ENCODE measurements at places on chromosomes 13 and 19.

GRCh38 chr19:1392939-1393530, 8.3 kb downstream of the GAMT start:
- DNase-seq = no peak

DNA sequence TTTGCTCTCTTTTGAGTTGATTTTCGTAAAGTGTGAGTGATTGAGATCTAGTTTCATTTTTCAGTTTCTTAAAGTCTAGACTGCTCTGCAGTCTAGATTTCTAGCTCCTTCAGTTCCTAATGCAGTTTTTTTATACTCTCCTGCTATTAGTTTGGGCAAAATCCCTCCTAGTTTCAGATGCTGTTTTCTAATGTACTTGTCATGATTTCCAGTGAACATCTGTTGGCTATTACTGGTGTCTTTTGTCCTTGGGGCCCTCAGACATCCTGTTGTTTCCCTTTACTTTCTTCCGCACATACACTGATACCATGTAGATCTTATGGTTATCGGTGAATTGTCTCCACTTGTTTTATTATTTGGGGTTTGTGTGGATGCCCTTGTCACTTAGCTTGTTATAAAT, 292.1 kb downstream of the TDRD3 start:
- DNase-seq = no peak

DNA sequence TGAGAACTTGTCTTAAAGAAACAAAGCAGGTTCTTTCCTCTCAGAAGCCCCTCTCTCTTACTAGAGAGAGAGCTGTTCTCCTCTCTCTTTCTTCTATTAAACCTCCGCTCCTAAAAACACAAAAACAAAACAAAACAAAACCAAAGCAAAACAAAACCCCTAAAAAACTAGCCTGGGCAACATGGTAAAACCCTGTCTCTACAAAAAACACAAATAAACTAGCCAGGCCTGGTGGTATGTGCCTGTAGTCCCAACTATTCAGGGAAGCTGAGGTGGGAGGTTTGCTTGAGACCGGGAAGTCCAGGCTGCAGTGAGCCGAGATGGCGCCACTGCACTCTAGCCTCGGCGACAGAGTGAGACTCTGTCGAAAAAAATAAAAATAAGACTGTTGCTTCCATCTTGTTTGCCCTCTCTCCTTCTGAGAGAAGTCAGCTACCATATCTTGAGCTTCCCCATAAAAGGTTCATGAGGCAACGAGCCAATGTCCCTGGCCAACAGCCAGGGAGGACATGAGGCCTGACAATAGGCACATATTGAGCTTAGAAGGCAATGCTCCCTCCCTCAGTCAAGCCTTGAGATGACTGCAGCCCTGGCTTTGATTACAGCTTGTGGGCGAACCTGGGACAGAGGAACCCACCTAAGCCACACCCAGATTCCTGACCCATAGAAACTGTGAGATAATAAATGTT, 17.5 kb upstream of the FLT3 start:
- DNase-seq = no peak

DNA sequence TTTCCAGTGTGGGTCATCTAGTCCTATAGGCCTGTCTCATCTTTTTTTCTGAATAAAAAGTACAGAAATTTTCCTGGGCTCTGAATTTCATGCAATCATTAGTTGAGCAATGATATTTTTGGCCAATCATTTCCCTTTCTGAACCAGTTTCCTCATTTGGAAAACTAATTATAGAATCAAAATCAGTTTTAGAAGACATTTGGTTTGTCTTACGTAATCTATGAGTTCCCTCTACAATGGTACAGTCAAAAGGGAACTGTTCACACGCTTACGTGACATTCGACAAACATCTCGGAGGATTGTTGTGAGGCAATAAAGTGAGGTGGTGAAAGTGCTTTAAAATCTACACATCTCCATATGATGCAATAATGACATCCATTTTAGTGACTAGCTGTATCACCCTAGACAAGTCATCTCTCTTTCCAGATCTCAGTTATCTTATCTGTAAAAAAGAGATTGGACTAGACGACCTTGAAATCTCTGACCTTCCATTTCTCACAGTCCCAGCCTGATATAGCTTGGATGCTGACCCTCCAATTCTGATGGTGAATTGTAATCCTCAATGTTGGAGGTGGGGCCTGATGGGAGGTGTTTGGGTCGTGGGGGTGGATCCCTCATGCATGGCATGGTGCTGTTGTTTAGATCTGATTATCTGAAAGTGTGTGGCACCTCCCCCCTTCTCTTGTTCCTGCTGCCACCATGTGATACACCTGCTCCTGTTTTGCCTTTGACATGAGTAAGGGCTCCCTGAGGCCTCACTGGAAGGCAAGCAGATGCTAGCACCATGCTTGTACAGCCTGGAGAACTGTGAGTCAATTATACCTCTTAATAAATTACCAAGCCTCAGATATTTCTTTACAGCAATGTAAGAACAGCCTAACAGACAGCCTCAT, 26.7 kb downstream of the FLT1 start:
- no peak for DNase-seq

DNA sequence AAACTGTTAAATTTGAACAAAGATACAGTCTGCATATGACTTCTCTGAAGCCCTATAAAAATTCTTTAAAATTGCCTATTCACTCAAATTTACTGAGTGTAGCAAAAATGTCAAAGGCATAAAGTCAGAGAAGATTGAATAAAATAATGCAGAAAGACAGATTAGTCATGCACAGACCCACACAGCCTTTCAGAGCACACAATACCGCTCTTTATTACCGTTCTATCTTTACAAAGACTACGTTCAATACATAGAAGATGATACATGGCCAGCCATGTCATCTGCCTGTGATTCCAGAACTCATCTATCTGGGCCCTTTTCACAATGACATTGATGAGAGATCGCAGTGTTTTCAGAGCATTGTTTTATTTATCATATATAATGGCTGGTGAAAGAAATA, 107.2 kb downstream of the URI1 start:
- DNase-seq = no peak

GRCh38 chr13:91644806-91645205, 246.4 kb downstream of the GPC5 start:
- DNase-seq = no peak

GRCh38 chr13:75566658-75567057, 17.1 kb downstream of the UCHL3 start:
- no peak for DNase-seq

DNA sequence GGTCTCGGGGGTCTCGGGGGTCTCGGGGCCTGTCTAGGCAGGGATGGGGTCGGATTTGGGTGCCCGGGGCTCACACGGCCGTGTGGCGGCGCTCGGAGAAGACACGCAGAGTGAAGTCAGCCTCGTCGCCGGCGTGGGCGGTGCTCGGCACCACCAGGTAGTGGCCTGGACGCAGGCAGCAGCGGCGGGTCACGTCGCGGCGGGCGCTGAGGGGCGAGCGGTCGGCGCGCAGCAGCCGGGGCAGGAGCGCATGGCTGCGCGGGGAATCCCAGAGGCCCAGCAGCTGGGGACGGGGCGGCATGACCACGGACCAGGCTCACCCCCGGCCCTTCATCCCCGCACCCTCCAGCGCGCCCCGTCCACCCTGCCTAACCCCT, 8.2 kb downstream of the CAPN12 start:
- peak; percentile 55 for DNase-seq

- no peak for DNase-seq
Observed at GRCh38 chr19:3743486-3743885, 18.0 kb downstream of the APBA3 start.

DNA sequence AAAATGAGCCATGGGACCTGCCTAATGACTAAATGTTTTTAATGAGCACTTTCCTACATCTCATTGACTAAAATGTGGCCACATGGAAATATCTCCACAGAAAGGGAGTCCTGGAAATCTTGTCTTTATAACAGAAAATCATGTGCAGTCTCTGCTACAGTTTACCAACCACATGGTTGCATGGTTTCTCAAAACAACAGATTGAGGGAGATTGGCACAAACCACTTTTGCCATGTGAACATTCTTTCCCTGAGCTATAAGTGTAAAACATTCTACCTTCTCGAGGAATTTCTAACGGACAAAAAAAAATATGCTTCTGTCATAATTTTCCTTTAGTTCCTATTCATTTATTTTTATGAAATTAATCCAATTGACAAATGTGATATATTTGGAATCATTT, 218.9 kb upstream of the SLITRK5 start:
- no peak for DNase-seq

GRCh38 chr19:37551129-37551993, 43.2 kb downstream of the ZNF571 start:
- peak; percentile 67 for DNase-seq

DNA sequence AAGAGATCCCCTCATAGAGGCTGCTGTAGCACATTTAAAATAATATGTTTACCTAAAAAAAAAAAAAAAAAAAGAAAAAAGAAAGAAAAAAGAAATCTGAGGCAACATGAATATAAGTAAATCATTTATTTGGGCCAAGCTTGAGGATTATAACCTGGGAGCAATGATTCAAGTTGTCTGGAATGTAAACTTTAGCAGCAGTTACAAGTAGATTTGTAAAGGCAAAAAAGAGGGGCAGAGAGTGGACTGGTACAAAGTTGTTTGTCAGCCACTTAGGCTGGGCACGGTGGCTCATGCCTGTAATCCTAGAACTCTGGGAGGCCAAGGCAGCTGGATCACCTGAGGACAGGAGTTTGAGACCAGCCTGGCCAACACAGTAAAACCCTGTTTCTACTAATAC, 11.3 kb downstream of the ZNF43 start:
- DNase-seq = no peak

GRCh38 chr13:114035583-114036531, 62.0 kb upstream of the C13orf46 start:
- no peak for DNase-seq

DNA sequence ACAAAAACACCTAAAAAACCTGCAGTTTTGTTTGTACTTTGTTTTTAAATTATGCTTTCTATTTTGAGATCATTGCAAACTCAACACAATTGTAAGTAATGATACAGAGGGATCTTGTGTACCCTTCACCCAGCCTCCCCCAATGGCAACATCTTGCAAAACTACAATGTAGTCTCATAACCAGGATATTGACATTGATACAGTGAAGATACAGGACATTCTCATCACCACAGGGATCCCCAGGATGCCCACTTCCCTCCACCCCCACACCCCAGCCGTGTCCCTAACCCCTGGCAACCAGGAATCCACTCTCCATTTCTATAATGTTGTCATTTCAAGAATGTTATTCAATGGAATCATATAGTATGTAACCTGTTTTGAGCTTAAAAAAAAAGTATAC, 10.3 kb upstream of the C5AR2 start:
- DNase-seq = no peak

- DNase-seq = peak; percentile 1
Observed at GRCh38 chr13:25085125-25085742, 10.7 kb upstream of the PABPC3 start.

- peak; percentile 12 for DNase-seq
Observed at GRCh38 chr19:50896591-50897190, 14.5 kb downstream of the KLK4 start.

GRCh38 chr13:43802511-43802910, 15.7 kb upstream of the ENOX1 start:
- no peak for DNase-seq

DNA sequence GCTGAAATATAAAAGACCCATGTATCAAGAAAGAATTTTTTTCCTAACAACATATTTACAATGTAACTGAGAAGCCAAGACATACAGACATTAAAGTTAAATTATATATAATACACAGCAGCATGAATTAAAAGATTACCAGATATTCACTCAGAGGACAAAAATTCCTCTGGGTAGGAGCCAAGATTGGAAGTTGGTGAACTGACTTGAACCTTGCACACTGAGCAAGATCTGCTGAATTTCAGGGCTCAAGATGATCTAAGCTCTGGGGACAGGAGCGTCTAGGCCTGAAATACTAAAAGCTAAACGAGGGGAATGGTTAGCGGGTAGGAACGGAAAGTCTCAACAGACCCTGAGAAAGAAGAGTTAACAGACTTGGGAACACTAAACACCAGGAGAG, 8.5 kb downstream of the FOXO1 start:
- DNase-seq = no peak

GRCh38 chr19:33432015-33432414, 58.5 kb downstream of the CEBPG start:
- no peak for DNase-seq

DNA sequence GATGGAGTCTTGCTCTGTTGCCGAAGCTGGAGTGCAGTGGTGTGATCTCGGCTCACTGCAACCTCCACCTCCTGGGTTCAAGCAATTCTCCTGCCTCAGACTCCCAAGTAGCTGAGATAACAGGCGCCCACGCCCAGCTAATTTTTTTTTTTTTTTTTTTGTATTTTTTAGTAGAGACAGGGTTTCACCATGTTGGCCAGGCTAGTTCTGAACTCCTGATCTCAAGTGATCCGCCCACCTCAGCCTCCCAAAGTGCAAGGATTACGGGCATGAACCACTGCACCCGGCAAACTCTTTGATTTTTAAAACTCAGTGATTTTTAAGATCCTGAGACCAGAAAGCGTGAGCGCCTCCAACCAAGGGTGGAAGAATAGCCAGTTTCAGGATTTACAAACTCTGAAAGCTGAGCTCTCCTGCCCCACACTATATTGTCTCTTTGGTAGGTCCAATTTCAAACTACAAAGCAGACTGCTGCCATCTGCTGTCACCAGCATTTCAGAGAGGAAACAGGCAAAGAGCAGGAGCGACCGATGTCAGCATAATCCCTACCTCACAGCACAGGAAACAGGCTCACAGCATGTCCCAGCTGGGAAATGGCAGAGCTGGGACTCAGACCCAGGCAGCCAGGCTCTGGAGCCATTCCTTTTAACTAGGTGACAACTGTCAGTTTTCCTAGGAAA, 9.2 kb downstream of the NOSIP start:
- DNase-seq = no peak

DNA sequence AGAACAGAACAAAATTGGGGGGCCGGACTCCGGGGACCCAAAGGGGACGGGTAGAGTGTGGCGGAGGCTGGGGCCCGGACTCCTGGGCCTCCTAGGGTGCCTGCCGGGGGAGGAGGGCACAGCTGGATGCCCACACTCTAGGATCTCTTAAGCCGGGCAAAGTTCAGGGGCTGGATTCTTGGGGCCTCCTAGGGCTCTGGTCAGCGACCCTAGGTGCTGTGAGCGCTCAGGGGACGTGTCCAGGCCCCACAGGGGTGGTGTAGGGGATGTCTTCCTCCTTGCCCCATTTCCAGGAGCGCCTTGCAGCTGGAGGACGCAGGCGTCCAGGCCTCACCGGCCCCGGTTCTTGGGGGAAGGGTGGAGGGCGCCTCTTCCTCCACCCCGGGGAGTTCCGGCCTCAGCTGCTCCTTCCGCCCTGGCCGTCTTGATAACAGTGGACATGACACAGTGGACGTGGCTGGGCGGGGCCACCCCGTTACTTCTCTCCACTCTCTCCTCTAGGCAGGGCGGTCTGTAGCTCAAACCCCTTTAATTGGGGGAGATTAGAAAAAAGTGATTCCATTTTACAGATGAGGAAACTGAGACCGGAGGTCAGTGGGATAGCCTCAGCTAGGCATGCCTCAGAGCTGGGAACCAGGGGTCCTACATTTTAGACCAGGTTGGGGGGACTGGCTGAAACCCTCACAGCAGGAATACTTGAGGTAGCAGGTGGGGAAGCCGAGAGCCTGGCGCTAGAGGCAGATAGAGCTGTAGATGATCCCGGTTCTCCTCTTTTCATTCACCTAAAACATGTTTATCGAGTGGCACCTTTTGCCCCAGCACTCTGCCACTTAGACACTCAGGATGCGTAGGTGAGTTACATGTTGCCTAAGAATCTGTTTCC, 705 bp downstream of the STXBP2 start:
- no peak for DNase-seq

Measured in activated T-cell treated with anti-CD3 and anti-CD28 coated beads for 48 hours (primary cell).